ENCODE measurements at places on chromosomes 5 and 9. TPM values are rescaled to one million over a fixed set of nuclear protein-coding genes. Genes with fewer than 3 reads are reported as not detected.

Gene FGF1
- 8.5 TPM for total RNA-seq

Gene CARTPT
- total RNA-seq: not detected

Gene ACER2
- total RNA-seq: 2.5 TPM

Gene ZDHHC11B
- total RNA-seq: 0.26 TPM

Gene SYK
- total RNA-seq: not detected

Gene OR1L6
- not detected for total RNA-seq

Gene POLR1E
- 28.1 TPM for total RNA-seq

Gene ARHGEF39
- 0.44 TPM for total RNA-seq

Gene MCTP1
- 4.4 TPM for total RNA-seq
